ENCODE measurements at places on chromosomes 12 and 14.

- no peak for DNase-seq
Observed at GRCh38 chr14:43525658-43526057, 981.4 kb downstream of the FSCB start.

- no peak for DNase-seq
Observed at GRCh38 chr14:93510056-93510455, 79.3 kb downstream of the UNC79 start.

DNA sequence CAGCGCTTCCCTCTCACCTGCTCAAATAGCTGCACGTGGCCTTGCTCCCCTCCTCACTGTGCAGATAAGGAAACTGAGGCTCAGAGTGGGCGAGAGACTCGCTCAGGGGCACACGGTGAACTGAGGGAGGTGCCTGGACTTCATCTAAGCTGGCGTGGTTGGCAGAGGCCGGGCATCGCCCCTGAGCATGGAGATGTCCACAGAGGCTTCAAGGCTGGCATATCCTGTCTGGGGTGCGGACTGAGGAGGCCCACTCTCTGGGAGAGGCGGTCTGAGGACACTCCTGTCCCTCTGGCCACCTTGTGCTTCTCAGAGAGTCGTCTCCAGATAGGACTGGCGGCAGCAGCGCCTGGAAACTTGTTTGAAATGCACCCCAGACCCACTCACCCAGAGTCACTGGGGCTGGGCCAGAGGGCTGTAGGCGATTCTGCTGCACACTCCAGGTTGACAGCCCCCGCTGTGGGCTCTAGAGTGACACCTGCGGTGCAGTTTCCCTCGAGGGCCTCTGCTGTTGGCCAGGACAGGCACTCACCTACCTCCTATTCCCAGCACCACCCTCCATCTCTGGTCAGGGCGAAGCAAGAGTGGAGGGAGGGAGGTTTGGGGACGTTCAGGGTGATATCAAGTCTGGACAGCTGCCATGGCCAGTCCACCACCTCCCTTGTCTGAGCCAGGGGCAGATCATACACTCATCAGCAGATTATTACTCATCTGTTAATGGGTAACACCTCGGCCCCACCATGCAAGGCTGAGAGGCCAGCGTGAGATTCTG lies 11.2 kb upstream of the LBHD2 start:
- DNase-seq = no peak

GRCh38 chr12:108117163-108117849 lies 11.8 kb upstream of the WSCD2 start:
- no peak for DNase-seq

DNA sequence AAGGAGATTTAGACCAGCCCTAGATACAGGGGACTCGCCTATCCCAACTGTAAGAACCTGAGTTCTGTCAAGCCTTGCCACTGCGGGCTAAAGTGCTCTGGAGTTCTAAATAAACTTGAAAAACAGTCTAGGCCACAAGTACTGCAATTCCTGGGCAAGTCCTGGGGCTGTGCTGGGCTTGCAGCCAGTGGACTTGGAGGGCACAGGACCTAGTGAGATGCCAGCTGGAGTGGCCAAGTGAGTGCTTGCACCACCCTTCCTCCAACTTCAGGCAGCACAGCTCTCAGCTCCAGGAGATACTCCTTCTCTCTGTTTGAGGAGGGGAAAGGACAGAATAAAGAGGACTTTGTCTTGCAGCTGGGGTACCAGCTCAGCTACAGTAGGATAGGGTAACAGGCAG lies 307.6 kb upstream of the FBXO33 start:
- no peak for DNase-seq

GRCh38 chr12:58678753-58679152 lies 241.6 kb downstream of the LRIG3 start:
- DNase-seq = no peak

- DNase-seq = no peak
Observed at GRCh38 chr12:124684971-124685688, 117.7 kb upstream of the NCOR2 start.

- no peak for DNase-seq
Observed at GRCh38 chr14:53161758-53162435, 8.8 kb upstream of the DDHD1 start.

DNA sequence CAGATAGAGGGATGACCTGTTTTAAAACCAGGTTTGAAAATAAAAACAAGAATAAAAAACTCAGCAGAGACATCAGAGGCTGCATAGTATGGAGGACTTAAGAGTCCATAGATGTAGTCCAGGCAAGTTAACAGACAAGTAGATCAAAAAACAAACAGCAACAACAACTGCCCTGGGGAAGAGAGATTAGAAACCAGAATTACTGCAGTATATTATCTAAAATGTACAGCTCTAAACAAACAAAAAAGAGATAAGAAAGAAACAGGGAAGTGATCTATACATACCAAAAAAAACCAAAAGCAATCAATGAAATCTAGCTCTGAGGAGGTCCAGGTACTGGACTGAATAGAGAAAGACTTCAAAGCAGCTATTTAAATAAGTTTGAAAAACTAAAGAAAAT lies 48.8 kb downstream of the ACSM4 start:
- no peak for DNase-seq

- DNase-seq = peak; percentile 22
Observed at GRCh38 chr14:64968651-64969050, 3.5 kb downstream of the RAB15 start.

DNA sequence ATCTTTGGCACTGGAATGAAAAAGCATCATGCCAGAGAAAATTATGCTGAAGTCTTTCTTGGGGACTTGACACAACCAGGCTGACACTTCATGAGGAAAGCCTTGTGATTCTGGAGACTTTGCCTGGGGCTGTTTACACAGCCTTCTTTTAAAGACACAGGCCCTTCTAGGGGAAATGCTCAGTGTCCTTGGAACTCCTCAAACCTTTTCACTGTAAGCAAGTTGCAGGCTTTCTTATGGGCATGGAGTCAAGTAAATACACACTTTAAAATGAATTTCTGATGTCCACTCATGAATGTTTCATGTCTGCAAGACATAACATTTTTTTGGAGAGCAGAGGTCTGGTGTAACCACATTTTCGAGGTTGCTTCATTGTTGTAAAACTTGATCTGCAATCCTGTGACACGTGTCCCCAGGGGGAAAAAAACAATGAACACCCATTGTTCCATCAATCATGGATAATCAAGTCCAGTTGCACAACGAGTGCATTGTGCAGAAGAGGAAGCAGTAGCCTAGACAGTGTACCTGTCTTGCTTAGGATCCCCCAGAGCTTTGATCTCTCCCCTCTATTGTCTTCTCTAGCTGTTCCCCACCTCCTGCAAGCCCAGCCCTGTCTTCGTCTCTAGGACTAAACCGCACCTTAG lies 155.1 kb upstream of the PRICKLE1 start:
- no peak for DNase-seq

- DNase-seq = no peak
Observed at GRCh38 chr14:45891417-45892080, 638.5 kb upstream of the MIS18BP1 start.

DNA sequence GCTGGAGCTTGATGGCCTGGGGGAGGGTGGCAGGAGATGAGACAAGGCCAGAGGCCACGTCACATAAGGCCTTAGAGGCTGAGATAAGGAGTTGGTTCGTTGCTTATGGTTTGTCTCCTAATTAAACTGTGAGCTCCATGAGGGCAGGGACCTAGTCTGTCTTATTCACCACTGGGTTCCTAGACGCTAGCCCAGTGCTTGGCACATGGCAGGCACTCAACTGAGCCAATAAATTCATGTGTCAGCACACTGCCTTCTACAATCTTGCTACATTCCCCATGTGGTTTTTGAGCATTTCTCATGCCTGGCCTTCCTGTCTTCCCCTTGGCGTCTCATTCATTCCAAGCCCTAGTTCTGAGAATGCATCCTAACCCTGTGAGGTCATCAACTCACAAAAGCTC lies 92.5 kb upstream of the MED13L start:
- DNase-seq = no peak

DNA sequence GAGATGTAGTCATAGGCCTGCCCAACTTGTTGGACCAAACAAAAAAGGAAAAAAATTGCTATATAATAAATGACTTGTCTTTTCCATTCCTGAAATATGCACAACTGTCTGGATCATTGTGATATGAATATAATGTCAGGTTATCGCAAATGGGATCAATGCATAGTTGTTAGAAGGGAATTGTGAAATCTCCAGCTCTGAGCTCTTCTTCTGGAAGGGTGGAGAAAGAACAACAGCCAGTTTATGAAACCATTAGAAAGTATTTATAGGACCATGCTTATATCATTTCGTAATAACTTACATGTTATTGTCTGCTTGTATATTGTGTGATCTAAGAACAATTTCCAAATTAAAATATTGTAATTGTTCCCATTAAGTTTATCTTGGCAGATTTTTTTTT lies 35.7 kb upstream of the HIF1A start:
- DNase-seq = no peak

All from anterior cingulate cortex (tissue), 58 donors.